Activated CD8-positive, alpha-beta memory T cell treated with anti-CD3 and anti-CD28 coated beads for 24 hours (primary cell): ENCODE measurements at places on chromosomes 7 and 10.

GRCh38 chr7:100372256-100372655 lies 1.0 kb upstream of the PILRA start:
- DNase-seq: peak; percentile 75

- no peak for DNase-seq
Observed at GRCh38 chr10:128130051-128130450, 3.8 kb upstream of the MKI67 start.

DNA sequence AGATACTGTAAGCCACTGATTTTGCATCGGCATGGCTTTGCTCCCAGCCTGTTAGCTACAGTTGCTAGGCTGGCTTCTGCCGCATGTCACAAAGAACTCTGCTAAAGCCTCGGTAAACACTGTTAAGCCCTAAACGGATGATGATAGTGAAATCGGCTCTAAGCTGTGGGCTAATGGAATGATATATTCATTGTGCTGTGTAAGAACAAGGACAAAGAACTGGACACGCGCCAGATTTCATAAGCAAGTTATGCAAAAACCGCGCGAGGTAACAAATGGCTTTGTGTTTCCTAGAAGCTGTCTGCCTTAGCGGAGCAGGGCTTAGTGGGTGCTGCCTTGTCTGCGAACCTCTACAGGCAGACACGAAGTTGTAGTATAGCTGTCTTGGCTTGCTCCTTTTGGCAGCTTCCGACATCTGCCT lies 331.3 kb upstream of the COBL start:
- no peak for DNase-seq

DNA sequence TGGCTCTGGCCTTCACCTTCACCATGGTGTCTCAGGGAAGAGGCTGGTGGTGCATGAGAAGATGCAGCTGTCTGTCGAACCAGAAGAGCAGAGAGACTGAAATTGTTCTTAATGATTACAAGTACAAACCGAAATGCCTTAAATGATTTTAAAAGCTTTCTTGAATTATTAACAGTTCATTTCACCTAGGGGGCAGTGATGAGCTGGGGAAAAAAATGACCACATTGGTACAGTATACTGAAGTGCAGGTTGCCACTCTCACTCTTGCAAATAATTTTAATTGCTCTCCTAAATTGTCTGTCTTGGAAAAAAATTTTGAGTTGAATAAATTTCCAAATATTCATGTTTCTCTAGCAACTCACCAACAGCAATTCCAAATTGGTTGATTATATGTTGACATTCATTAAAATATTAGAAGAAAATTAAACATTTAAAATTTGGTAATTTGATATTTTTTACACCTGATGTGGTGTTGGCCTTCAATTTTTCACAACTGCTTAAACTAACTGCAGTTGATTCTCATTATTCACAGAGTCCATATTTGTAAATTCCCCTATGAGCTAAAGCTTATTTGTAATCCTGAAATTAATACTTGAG lies 692.6 kb downstream of the ZWINT start:
- no peak for DNase-seq

DNA sequence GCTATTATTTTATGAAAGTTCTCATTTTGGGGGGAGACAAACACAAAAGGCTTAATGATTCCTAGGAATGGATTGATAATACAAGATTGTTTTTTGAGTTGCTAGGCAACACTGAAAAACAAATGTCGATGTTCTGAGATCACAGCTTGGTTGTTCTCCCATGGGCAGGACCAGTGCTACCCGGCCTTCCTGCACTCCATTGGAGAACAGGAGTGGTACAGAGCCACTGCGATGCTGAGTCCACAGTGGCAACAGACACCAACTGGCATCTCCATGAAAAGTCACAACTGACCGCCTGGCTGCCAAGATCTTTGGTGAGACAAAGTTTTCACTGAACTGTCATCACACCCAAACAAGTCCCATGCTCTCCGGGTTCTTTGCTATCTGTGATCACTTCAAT lies 68.9 kb upstream of the NMT2 start:
- DNase-seq: no peak

- peak; percentile 84 for DNase-seq
Observed at GRCh38 chr10:132434405-132435005, 37.5 kb downstream of the PWWP2B start.

- DNase-seq: no peak
Observed at GRCh38 chr7:70044064-70044463, 445.8 kb downstream of the AUTS2 start.

GRCh38 chr10:84288151-84288550 lies 40.2 kb upstream of the CCSER2 start:
- DNase-seq: no peak

DNA sequence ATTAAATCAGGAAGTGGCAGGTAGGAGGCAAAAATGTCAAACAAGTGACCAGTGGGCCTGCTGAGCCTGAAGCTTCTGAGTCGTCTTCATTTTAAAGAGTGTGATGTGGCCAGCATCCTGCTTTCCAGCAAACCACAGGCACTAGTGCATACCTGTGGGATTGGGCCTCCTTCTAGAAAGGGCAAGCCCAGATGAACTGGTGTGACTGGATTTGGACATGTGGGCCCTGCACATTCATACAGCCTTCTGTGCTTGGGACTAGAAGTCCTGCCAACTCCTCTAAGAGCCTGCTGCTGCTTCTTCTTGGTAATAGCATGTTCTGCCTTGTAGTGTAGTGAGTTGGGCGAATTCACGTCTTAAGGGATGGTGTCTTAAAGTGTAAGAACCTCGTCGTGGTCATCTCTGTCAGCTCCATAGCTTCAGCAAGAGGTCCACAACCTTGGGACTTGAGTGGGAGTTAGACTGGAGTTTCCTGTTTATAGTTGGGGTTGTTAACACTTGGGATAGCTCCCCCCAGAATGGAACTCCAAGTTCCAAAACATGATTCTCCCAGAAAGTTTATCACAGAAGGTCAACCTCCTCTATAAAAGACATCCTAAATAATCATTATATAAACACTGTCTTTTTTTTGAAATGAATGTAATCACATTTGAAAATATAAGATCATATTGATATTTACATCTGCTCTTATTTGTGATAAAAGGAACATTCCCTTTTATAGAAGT lies 11.2 kb downstream of the BMPER start:
- no peak for DNase-seq

DNA sequence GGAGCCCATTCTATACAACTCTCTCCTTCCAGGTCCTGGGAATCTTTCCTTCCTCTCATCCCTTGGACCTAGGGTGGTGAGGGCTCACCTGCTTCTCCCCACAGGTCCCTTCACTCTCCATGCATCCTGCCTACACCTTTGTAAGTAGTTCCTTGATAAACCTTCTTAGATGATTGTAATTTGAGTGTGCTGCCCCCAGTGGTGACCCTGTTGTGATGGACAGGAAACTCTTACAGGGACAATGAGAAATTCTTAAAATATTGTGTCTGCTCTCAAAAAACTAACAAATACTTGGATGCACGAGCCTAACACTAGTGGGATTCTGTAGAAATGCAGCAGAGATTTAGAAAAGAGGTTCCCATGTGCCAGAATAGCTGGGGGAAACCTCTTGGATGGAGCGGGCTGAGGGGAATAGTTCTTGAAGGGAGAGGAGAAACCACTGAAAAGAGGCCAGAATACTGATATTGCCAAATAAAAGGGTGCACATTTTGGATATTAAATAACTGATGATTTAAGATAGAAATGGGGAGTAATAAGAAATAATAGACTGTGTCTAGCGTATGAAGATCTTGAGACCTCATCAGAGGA lies 6.7 kb upstream of the PAXIP1 start:
- DNase-seq: no peak

DNA sequence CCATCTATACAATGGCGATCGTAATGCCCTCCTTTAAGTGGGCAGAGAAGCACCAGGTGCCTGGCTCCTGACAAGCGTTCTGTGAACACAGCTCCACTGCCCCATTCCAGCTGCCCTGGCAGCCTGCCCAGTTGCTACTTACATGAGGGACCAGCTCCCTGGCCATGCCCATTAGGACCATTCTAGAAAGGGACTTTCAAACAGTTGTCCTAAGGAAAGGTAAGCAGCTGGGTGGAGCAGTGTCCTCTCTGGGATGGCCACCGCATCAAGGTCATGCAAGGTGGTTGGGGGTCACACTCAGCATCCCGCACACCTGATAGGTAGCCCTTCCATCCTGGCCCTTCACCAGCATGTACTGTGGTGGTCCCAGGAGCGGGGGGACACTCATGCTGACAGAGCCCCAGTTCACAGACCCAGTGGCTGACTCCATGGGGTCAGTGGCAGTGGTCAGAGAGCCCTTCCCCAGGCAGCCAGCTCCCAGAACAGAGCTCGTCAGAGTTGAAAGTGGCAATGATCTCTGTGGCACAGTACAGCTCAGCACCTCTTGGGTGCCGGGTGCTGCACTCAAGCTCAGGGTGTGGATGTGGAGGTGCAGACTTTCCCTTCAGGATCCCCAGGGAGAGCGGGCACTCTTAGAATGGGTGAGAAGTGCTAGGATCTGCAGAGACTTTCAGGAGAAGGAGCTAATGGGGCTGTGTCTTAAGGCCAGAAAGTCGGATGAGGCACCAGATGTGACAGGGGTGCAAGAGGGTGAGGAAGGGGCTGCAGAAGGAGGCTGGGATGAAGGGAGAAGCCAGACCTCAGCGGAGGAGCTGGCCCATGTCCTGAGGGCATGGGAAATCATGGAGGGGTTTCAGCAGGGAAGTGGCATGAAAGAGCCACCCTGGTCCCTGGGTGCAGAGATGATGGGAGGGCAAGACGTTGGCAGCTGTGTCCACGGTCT lies 10.9 kb downstream of the MMRN2 start:
- DNase-seq: peak; percentile 37

DNA sequence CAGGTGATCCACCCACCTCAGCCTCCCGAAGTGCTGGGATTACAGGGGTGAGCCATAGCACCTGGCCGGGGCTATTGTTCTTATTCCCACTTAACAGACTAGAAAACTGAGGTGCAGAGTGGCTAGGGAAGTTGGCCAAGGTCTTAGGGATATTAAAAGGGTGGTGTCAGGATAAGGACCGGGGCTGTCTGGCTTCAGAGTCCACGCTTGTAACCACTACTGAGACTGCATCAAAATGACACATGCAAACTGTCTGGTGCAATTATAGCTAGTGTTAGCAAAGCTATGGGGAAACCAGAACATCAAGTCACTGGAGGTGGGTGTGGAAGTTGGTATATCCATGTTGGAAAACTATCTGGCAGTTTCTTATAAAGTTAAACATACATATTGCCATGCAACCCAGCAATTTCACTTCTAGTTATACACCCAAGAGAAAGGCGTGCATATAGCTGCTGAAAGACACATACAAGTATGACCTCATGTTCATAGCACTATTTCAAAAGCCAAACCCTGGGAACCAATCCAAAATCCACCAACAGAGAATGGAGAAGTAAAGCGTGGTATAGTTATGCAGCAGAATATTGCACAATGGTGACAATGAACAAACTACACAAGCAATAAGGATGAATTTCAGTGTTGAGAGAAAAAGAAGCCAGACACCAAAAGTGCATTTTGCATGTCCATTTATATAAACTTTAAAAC lies 33.9 kb upstream of the EEPD1 start:
- DNase-seq: no peak

DNA sequence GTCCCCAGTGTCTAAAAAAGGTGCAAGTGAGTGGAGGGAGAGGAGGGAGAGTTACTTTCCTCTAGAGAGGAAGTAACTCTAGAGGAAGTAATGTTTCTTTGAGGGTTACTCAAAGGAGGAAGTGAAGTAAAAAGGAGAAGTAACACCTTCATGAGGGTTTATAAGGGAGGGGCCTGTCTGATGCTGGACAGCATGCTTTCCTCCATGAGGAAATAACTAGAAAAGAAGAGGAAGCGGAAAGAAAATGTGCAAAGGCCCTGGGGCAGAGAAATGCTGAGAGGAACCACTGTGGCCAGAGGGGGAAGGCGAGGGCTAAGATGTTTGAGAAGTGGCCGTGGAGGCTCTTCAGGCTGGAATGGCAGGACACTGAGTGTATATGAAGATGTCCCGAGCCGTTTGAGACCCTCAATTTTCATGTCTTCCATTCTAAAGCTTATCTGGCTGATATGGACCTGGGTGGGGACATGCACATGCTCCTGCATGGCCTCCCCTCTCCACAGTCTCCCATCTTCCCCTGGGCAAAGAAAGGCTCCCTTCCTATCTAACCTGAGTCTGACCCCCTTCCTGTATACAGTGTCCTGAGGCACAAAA lies 3.4 kb upstream of the SLC18A2 start:
- DNase-seq: no peak

GRCh38 chr10:116101616-116102315 lies 171.2 kb downstream of the GFRA1 start:
- no peak for DNase-seq

DNA sequence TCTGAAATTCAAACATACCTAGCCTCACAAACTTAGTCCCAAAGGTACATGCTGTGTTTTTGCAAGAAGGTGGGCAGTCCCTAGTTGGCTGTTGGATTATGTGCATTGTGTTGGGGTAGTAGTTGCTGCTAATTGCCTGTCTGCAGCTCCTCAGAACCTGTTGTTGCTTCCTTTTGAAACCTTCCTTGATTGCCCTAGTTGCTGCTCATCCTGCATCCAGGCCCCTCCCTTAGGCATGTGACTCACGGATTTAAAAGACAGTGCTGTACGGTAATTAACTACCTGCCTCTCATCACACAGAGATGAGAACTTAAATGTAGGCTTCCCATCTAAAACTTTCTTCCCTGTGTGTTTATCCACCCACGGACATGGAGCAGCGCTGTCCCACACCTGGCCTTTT lies 67.7 kb downstream of the BMPR1A start:
- DNase-seq: no peak

GRCh38 chr7:1150400-1151002 lies 9.5 kb downstream of the ZFAND2A start:
- DNase-seq: no peak

DNA sequence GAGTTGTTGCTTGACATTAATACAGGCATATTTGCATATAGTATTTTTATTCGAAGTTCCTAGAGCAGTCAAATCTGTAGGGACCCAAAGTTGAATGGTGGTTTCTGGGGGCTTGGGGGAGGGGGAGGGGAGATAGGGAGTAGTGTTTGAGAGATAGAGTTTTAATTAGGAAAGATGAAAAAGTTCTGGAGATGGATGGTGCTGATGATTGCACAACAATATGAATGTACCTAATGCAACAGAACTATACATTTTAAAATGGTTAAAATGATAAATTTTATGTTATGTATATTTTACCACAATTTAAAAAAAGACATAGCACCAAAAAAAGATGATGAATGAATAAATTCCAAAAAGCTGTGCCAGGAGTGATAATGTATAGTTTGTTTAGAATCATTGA lies 41.8 kb downstream of the STK31 start:
- no peak for DNase-seq

DNA sequence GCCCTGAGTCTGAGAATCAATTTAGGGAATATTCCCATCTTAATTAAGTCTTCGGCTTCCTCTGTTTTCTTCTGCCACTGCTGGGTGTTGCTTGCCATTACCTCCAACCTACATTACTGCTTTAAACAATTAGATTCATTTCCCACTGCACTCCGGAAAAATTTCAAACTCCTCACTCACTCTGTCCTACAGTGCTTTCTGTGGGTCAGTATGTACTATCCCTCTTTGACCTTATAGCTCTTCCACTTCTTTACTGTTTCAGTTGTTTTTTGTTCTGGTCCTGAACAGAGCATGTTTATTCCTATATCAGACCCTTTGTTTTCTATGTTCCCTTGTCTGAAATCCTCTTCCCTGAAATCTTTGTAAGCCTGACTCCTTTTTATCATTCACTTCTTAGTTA lies 160.6 kb downstream of the MAGI2 start:
- no peak for DNase-seq
